ENCODE measurements at places on chromosomes 16 and 17.

- DNase-seq, result no peak
Measured at GRCh38 chr17:18246880-18247612, 11.5 kb downstream of the FLII start.

DNA sequence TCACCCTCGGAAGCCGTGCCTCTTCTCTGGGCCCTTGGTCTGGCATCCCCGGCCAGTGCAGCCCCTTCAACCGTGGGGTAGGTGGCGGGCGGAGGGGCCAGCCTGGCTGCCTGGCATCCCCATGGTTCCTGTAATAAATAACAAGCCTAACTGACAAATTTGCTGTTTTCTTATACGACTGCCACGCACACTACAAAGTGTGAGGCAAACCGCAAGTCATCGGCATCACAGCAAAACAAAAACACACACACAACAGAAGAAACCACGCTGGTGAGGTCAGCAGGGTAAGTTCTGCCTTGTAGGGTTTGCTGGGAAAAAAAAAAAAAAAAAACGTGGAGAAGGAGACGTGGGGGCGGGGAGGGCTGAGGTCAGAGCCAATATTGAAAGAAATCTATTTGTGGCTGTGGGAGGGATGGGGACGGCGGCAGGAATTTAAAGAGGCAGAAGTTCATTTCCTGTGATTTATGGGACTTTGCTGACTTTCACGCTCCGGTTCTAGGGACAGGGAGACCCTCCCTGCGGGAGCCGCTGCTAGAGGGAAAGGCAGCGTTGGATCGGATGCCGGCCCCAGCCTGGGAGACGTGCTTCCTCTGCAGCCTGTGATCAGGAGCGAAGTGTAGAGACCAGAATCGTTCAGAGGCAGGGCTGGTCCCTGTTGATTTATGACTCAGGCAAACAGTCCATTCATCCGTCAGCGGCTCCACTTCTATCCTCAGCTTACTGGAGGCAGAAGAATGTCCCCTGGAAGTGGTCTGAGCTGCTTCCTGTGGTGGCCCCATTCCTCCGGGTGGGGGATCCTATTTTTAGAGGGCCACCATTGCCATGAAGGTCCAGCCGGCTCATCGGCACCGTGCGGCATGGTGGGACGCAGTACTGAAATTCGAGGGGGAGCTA, 162.8 kb downstream of the FOXL1 start:
- no peak for DNase-seq

DNA sequence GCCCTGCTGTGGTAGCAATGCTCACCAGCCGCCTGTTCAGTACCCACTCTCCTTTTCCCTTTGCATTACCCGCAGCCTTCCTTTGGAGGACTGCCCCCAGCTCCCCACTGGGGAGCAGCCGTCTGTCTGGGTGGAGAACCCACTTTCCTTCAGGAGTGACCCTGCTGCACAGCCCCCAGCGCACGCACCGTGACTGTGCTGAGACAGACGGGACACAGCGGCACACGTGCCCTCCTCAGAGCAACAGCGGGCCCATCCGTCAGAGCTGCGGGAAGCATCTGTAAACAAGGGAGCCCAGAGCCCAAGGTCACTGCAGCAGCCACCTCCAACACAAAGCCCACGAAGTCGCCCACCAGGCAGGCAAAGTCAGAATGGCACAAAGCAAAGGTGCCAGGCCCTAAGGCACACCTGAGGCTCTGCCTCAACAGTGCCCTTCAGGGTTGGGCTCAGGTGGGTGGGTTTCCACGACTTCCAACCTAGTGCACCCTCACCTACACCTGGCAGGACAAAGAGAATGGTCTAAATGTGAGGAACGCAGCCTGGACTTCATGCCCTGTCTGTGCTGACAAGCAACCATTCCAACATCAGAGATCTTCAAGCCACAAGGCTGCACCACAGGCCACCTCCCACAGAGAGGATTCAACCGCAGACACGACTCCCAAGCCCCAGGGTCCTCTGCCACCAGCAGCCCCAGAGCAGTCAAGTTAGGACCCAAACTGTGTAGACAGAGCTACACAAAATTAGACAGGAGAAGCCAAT, 9.9 kb downstream of the AXIN1 start:
- no peak for DNase-seq

DNA sequence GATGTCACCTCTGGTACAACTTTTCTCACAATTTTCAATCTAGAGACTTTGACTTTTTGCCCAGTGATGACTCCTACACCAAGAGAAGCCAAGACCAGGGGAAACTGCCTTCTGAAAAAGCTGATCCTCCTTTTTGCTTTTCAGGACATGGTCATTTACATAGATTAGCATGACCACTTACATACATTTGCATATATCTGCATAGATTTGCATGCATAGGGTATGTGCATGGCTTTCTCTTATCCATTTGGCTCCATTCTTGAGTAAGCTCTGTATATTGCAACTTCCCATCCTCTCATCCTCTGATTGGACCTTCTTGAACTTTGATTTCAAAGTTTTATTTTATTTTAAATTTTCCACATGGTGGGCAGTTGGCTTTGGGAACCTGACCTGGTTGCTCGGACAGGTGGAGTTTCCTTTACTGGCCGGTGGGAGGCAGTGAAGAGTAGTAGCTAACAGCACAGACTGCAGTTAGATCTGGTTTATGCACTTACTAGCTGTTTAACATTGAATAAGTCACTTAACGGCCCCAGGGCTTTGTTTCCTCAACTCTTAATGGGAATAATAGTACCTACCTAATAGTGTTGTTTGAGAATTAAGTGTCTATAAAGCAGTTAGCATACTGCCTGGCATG, 92.9 kb downstream of the GPR139 start:
- no peak for DNase-seq

GRCh38 chr17:28996554-28997096, 9.2 kb downstream of the SEZ6 start:
- DNase-seq, result no peak

DNA sequence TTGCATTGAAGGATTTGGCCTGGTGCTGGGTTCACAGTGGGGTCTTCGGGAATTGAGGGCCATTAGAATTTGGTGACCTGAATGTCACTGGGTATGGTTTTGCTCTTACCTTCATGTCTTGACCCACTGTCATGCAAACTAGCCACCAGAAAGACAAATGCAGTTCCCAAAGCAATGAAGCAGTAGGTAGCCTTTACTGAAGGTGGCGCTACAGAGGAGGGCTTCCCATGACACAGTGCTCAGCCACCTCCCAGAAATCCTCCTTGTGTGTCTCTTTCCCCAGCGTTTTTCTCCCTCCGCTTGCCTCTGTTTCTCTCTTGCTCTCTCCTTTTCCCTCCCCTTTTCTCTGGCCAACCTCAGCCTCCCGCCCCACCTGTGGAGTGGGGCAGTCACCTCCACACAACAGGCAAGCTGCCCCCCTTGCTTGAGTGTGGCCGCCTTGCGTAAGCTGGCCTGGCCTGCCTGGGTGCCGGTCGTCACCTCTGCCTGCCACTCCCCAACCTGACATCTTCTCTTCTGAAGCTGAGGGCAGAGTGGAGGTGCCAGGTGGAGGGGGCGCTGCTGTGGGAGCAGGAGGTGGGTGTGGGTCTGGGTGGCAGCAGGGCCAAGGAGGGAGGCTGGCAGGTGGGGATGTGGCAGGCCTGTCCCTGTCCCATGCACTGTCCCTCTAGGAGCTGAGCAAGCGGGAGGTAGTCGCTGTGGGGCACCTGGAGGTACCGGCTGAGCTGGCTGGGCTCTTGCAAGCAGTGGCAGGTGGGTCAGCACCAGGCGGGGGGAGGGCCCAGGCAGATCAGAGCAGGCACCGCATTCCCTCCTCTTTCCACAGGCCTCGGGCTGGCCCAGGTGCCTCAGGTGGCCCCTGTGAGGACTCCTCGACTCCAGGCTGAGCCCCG, 34.7 kb downstream of the MYO15A start:
- DNase-seq, result no peak

DNA sequence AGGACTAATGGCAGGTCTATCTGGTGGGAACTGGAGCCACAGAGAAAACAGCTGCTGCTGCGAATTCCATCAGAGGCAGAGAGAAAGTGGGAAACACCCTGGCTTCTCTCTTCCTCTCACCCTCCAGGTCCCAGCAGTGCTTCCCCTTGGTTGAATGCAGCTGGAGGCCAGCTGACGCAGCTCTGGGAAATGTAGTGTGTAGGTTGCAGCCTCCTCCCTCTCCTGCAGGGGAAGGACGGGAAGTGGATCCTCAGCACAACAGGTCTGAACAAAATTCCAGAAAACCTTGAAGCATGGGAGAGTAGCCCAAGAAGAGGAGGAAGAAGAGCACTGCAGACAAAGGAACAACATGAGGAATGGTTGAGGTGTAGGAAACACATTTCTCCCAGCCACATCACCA, 67.8 kb upstream of the MMP2 start:
- no peak for DNase-seq

DNA sequence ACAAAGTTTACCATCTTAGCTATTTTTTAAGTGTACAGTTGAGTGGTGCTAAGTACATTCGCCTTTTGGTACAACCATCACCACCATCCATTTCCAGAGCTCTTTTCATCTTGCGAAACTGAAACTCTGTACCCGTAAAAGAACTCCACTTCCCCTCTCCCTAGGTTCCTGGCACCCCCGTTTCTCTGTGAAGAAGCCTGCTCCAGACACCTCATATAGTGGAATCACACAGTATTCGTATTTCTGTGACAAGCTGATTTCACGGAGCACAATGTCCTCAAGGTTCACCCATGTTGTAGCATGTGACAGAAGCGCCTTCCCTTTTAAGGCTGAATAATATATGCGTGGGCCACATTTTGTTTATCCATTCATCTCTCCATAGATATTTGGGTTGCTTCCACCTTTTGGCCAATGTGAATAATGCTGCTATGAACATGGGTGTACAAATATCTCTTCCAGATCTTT, 54.2 kb upstream of the MAP3K14 start:
- DNase-seq, result no peak

DNA sequence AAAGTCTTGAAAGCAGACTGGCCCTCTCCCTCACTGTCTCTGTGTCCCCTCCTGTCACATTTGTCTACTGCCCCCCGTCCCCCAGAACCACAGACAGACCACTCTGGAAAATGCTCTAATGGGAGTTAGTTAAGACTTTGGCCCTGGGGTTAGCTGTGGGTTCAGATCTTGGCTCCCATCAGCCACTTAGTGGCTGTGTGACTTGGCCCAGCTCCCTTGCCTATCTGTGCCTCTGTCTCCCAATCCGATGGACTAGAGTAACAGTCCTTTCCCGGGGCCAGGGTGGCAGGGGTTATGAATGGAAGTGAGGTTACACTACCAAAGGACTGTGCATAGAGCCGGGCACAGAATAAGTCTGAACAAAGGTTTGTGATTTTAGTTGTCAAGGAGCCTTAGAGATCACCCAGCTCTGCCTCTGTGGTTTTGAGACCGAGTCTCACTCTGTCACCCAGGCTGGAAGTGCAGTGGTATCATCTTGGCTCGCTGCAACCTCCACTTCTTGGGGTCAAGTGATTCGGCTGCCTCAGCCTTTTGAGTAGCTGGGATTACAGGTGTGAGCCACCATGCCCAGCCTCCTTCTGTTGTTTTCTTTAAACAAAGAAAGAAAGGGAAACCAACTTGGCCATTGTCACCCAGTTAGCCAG, 23.7 kb downstream of the PPL start:
- DNase-seq, result no peak

GRCh38 chr16:65494609-65495008, 372.7 kb upstream of the CDH11 start:
- DNase-seq, result no peak

DNA sequence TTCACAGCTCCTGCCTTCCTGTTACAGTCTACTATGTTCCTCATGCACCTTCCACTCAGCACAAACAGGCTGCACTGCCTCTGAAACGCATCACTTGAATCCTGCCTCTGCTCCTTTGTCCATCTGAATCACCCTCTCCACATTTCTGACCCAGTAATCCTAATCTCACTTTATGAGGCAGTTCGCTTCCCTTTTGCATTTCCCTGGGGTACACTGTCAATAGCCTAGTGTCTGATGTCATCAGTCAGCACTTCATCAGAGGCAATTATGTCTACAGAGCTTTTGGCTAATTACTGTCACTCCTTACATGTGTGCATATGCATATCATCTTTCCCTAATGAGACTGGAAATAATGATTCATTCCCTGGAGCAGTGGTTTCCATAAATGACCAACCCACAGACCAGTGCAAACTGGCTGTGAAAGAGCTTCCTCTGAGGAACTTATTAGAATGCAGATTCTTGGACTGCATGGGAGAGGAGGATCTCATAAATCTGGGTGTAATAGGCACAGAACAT, 23.6 kb downstream of the CA4 start:
- DNase-seq, result no peak

- DNase-seq, result no peak
Measured at GRCh38 chr16:20023190-20023589, 50.5 kb downstream of the GPR139 start.

GRCh38 chr17:47816947-47817346, 4.6 kb downstream of the OSBPL7 start:
- DNase-seq, result no peak

GRCh38 chr17:81075307-81075706, 40.4 kb downstream of the BAIAP2 start:
- no peak for DNase-seq

DNA sequence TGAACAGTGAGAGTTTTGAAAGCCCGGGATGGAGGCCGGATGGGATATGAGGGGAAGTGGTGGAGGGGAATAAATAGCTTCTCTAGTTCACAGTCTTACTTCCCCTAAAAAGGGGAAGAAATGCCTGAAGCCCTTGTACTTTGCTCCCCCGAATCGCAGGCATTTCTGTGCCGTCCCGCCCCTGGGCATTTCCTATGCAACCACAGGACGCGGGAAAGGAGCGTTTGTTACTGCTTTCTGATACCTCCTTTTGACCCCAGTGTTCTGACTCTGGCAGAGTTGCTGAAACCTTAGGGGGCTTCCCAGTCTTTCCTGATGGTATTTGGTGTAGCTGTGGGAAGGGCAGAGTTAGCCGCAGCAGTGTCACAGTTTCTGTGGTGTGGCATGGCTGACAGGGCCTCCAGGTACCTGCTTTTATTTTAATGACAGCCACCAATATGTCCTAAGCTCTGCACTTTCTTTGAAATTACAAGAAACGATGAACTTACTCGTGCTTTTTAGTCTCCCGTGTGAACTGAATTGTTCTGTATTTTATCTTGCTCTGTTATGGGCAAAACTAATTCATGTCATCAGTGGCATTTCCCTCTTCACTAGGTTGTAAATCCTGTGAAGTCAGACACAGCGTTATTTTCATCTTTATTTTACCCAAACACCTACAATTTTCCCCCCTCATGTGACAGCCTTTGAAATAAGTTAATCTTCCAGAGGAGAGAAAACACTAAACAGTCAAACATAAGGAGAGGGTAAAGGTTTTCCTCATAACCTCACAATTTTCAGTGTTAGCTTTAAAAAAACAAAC, 27.1 kb downstream of the USP10 start:
- no peak for DNase-seq

GRCh38 chr17:27853091-27853490, 40.1 kb downstream of the LYRM9 start:
- DNase-seq, result no peak

DNA sequence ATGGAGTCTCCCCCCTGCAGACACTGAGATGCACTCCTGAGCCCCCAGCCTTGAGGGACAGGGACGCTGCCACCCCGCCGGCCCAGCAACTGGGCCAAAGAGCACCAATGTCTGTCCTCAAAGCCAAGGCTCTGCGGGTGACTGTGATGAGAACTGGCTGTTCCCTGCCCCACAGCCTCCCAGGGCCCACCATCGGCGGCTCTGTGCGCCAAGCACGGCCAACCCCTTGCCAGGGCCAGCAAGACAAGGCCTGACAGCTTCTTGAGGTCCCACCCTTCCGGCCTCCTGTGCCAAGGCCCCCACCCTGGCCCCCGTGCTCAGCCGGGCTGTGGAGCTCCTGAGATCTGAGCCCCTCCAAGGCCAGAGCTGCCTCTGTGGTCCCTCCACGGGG, 34.2 kb upstream of the PABPN1L start:
- DNase-seq, result no peak

GRCh38 chr16:31536804-31537361, 9.2 kb downstream of the AHSP start:
- DNase-seq, result no peak

Measured in effector CD8-positive, alpha-beta T cell (primary cell).